ENCODE measurements at places on chromosomes 3 and 15.

GRCh38 chr15:90471126-90471525 lies 58.6 kb upstream of the CRTC3 start:
- no peak for DNase-seq

GRCh38 chr15:62188744-62189143 lies 23.7 kb upstream of the C2CD4B start:
- DNase-seq: no peak

DNA sequence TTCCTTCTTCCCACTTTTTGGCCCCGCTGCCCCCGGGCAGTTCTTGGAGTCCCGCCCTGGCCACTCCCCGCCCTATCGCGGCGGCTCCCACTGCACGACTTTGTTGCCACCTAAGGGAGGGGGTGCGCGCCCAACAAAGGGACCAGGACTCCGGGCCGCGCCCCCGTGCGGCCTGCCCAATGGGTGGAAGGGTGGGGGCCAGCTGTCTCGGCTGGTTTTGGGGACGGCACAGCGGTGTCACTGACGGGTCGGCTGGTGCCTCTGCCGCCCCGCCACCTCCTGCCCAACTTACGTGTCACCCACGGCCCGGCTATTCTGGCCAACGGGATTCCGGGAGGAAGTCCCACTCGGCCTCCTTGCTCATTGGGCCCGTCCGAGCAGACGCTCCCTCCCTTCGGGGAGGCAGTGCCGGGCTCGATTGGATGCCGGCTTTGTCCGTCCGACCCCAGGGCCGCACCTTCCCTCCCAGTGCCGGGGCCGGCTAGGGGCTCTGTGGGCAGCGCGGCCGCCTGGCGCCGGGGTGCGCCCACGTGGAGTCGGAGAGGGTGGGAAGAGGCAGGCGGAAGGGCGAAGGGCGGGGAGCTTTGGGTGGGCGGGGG lies at the start of gene GOLIM4:
Gene GOLIM4, minus strand, starts transcription at position 314 of the 599 bp plus-strand sequence. CDS start 639 bp downstream, outside the sequence.
- DNase-seq: peak; percentile 97

GRCh38 chr3:33317963-33318709 lies 40.9 kb downstream of the FBXL2 start:
- no peak for DNase-seq

DNA sequence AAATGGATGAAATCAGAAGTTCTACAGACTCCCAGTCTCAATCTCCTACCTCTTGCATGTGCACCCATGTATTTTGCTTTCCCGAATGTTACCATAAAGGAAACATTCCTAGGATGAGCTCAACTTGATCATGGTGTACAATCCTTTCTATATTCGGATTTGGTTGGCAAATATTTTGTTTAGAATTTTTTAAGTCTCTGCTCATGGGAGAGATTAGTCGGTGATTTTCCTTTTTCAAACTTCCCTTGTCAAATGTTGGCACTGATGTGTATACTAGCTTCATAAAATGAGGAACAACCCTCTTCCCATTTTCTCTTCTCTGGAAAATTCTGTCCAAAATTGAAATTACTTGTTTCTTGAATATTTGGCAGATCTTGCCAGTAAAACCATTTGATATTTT lies 317.6 kb upstream of the RASGRP1 start:
- no peak for DNase-seq

DNA sequence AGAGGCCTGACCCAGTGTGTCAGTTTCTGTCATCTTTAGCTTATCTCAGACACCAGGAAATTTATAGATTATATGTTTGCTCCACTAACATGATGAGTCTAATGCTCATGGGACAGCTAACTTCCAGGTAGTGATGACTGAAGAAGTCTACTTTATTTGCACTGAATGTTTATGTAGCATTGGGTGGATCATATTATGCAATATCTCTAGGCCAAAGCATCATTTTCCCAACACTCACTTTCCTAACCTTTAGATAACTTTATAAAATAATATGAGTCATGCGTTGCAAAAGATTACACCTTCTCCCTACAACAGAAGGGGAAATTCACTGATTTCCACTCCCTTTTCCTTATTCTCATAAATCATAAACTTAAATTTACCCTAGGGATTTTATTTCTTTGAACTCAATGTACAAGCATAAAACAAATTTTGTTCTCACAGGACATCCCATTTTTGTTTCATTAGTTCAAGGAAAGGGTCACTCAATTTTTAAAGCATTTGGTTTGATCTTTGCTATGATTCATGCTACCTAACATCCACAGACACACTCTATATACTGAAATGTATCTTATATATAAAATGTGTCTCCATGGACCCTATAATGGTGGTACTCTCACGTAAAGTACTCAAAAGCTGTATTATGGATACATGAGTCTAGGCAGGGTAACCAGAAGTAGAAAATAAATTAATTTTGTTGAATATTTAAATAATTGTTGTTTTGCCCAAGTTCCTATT lies 225.2 kb downstream of the WDR72 start:
- no peak for DNase-seq

DNA sequence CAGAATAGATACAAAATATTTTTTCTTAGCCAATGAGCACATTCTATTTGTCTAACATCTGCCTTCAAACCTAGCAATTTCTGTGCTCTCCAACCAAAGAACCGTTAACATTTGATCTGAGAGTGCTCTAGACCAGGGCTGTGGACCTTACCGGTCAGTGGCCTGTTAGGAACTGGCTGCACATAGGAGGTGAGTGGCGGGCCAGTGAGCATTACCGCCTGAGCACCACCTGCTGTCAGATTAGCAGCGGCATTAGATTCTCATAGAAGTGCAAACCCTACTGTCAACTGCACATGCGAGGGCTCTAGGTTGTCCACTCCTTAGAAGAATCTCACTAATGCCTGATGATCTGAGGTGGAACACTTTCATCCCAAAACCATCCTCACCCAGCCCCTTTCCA lies 131.7 kb downstream of the CADM2 start:
- no peak for DNase-seq

- no peak for DNase-seq
Measured at GRCh38 chr3:8800016-8800415, 30.6 kb upstream of the OXTR start.

GRCh38 chr15:88636654-88637053 lies 2.2 kb upstream of the ISG20 start:
- no peak for DNase-seq

DNA sequence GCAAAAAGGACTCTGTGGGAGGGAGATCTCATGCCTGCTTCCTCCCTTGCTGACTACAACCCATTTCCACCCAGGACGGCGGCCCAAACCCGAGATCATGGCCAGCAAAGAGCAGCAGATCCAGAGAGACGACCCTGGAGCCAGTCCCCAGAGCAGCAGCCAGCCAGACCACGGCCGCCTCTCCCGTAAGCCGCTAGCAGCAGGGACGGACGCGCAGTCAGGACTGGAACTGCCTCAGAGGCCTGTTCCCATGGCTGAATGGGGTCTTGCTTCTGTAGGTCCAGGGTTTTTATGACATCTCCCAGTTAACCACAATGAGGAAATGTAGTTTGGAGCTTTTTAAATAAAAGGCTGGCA lies 67.2 kb downstream of the BOC start:
- no peak for DNase-seq

- DNase-seq: no peak
Measured at GRCh38 chr3:153138276-153139210, 23.5 kb upstream of the RAP2B start.

- DNase-seq: peak; percentile 29
Measured at GRCh38 chr15:41564286-41564959, 5.4 kb downstream of the TYRO3 start.

GRCh38 chr3:59424268-59425010 lies 374.6 kb upstream of the CFAP20DC start:
- no peak for DNase-seq

- no peak for DNase-seq
Measured at GRCh38 chr3:141929341-141929995, 53.0 kb downstream of the ATP1B3 start.

GRCh38 chr15:42140383-42141070 lies 15.9 kb downstream of the PLA2G4F start:
- DNase-seq: no peak

- DNase-seq: no peak
Measured at GRCh38 chr3:95655363-95655986, 1158.9 kb upstream of the EPHA6 start.

GRCh38 chr3:10344147-10344943 lies 23.4 kb upstream of the SEC13 start:
- DNase-seq: no peak

- DNase-seq: no peak
Measured at GRCh38 chr15:90030376-90030775, 29.3 kb downstream of the ZNF710 start.

DNA sequence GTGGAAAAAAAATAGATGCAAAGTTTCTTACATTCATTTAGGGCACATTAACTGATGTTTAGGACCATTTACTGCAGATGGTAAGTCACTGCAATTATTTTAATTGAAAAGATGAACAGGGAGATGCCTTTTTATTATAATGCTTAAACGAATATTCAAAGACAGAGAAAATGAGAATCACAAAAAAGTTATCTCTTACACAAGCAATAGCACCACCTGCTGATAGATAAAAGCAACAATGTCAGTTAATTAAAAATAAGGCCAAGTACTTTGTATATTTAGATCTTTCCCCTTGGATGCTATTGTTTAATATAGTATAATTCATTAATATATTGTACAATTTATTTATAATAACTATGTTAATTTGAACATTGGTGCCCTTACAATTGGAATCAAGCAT lies 55.9 kb downstream of the IFT80 start:
- no peak for DNase-seq

- DNase-seq: no peak
Measured at GRCh38 chr15:73965758-73966113, 26.4 kb downstream of the STOML1 start.

- DNase-seq: peak; percentile 87
Measured at GRCh38 chr15:93121973-93122910, 33.2 kb upstream of the RGMA start.

GRCh38 chr15:63353887-63354286 lies 27.8 kb downstream of the CA12 start:
- no peak for DNase-seq

- DNase-seq: peak; percentile 5
Measured at GRCh38 chr3:105516972-105517371, 150.3 kb downstream of the ALCAM start.

GRCh38 chr3:136750209-136750896 lies 1.8 kb downstream of the STAG1 start:
- peak; percentile 38 for DNase-seq

GRCh38 chr3:196108075-196108743 lies 26.3 kb upstream of the TFRC start:
- no peak for DNase-seq

- no peak for DNase-seq
Measured at GRCh38 chr15:92121047-92121446, 267.5 kb downstream of the SLCO3A1 start.

DNA sequence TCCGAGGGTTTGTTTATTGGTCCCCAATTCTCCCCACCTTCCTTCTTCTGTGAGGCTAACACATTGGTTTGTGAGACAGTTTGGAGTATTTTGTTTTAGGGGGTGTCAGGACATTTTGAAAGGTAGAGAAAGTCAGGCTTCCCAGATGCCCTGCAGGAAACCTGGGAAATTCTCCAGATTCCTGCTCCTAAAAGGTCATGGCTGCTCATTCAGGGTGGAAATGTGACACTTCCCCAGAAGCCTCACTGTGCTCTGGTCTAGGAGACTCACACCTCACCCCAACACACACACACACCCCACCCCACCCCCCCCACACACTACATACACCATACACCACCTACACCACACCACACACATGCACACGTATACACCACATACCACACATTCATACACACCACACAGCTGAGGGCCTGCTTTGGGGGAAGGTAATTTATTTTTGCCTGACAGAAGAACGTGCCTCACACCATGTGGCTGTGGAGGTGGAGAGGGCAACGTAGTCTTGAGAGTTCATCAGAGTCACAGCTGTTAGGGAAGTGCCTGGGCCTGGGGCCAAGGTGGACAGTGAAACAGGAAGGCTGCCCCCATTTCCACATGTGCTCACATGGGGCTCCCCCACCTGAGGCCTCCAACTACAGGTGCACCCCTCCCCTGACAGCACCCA lies 40.4 kb upstream of the LIMD1 start:
- DNase-seq: peak; percentile 32

GRCh38 chr3:162626172-162626571 lies 1129.6 kb downstream of the OTOL1 start:
- DNase-seq: no peak

DNA sequence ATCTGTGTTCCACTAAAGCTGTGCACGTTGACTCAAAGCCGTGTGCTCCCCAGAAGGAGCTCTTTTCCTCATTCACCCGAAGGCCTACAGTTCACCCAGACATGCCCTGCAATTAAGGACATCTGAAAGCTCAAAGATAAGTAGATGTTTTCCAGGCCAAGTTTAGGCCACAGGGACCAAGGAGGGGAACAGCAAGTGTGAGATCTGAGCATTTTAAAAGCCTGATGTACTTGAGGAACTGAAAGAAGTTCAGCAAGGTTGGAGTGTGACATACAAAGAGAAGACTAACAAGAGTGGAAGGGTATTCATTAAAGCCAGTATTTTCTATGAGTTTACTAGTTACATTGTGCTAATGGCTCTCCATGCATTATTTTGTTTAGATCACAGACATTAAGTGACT lies 68.0 kb downstream of the CASR start:
- DNase-seq: no peak

GRCh38 chr3:152893647-152894046 lies 58.7 kb downstream of the P2RY1 start:
- DNase-seq: peak; percentile 24

GRCh38 chr3:94248042-94248441 lies 185.2 kb downstream of the NSUN3 start:
- no peak for DNase-seq

GRCh38 chr3:169663951-169664820 lies 674 bp upstream of the MECOM start:
- DNase-seq: peak; percentile 34

- peak; percentile 52 for DNase-seq
Measured at GRCh38 chr15:58438956-58439355, 7.2 kb downstream of the LIPC start.

DNA sequence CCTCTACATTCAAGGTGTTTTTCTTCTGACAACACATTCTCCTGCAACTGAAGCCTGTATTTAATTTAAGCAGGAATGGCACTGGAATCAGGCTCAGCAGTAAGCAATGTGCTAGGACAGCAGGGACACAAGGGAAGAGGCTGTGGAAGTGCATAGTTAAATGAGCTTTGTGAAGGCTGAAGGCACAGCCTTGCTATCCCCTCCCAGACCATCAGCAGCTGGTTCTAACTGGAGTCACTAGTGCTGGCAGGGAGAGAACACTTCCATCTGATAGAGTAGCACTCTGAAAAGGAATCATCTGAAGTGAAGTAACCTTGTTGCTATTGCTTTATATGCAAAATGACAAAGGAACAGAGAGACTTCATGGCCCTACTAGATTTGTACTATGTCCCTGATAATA lies 14.7 kb downstream of the UQCC5 start:
- no peak for DNase-seq
